ENCODE measurements at places on chromosomes 3 and 15. TPM values are rescaled to one million over a fixed set of nuclear protein-coding genes. Genes with fewer than 3 reads are reported as not detected.
A peak's percentile ranks its signal among the peaks of the same experiment; 100 is the strongest.

The A4GNT gene
- not detected for total RNA-seq

DNA sequence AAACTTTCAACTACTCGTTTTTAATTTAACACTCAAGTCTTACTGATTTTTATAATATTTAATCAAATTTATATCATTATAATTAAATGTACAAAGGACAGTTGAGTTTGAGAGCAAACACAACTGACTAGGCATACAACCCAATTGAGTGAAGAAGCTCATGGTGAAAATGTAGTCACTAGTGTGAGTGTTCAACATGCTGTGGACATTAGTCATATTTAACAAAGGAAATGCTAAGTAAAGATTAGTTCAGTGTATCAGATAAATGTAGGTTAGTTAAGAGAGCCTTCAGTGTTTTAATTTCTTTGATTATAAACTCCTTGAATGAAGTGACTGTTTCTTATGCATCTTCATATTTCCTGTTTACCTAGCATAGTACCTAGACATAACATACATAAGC lies 444.2 kb upstream of the GOLIM4 start:
- DNase-seq, result no peak

DNA sequence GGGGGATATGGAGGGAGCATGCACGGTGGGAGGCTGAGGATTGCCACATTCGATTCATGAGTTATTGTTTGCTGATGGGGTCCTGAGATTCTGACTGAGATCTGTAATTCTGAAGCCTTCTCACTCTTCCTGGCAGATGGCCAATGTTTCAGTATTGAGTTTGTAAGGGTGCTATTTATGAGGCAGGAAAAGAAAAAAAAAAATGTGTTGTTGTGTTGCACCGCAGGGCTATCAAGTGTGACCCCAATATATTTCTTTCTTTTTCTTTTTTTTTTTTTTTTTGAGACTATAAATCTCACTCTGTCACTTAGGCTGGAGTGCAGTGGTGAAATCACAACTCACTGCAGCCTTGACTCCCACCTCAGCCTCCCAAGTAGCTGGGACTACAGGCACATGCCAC lies 3.2 kb upstream of the SENP2 start:
- no peak for DNase-seq

- DNase-seq, result peak; percentile 33
Observed at GRCh38 chr3:30779686-30780287, 114.7 kb downstream of the GADL1 start.

DNA sequence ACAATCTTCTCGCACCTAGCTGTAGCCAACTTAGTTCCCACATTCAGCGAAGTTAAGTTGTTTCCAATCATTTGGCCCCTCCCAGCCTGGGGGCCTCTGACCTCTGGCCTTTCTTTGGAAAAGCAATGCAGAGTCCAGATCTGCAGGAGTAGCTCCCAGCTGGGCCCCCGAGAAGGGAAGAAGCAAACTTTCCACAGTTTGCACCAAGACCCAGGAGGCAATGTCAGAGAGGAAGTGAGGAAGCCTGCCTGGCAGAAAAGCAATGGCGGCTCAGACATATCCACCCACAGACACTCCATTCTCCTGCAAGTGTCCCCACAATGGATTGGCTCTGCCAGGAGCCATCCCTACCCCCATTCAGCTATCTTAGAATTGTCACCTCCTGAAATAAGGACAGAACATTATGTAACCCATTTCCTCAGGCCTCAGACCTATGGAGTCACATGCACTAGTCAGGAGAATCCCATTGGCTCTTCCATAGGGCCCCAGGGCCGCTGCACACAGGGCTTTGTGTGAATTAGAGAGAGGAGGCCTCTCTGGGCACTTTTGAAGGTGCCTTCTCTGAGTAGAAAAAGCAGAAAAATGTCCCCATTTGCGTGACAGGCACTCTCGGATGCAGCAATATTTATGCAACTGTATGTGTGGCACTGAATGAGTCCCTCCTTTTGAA lies 3.0 kb upstream of the BUB1B start:
- DNase-seq, result no peak

DNA sequence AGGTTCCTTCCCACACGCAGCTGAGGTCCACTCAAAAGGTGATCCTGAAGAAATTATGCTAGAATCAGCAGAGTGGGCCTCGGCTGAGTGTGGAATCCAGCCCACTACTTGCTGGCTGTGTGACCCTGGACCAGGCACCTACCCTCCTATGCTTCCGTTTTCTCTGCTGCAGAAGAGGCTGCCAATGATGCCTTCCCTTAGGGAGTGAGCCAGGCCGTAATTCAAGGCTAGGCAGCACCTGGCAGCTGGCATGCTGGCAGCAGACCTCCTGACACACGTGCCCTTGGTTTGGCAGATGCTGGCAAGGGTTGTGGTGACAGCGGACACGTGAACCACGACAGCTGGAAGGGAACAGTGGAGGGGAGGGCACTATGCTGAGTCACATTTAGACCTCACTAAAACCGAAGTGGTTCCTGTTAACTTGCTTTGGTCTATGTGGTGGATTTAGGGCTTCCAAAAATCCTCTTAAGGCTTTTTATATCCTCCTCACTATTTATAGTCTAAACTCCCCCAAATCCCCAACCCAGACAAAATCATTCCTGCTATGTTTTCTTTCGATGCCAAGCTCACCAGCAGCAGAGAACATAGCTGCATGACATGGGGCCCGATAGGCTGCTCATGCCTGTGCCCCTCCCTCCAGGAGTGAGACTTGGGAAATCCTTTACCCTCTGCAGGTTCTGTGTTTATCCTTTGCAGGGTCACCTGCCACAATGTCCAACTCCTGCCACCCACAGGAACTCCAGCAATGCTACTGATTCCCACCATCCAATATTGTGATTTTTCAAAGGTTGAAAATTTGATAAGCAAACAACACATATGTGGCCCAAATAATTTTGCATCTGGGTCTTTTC lies 10.6 kb upstream of the PCSK6 start:
- DNase-seq, result no peak

GRCh38 chr15:70057931-70058641 lies 39.6 kb downstream of the TLE3 start:
- no peak for DNase-seq

GRCh38 chr3:179323197-179324110 lies 623 bp downstream of the ZNF639 start:
- DNase-seq, result peak; percentile 72

- peak; percentile 85 for DNase-seq
Observed at GRCh38 chr3:131543714-131544113, 40.9 kb upstream of the MRPL3 start.
